AG09309 (cell line): ENCODE measurements at places on chromosomes 7 and 10.

DNA sequence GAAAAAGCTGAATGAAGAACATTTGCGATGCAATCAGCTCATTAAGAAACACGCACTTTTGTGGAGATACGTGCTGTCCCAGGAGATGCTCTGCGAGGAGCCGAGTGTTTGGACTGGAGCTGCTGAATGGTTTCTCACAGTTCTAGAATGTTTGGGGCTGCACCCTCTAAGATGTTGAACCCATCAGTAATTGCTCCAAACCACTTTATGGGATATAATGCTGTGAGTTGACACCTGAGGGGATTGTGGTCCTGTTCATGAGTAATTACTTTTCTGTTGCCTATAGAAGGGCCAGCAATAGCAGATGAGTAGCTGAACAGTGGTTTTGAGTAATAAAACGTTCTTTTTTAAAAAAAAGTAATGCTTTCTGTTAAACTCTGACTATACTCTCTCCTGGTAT lies 63.1 kb downstream of the IKZF1 start:
- no peak for DNase-seq

- no peak for DNase-seq
These were observed 12.3 kb downstream of the NHLRC2 start for GRCh38 chr10:113866551-113867394.

- DNase-seq: no peak
These were observed 152.5 kb upstream of the HDAC9 start for GRCh38 chr7:18343047-18343446.

DNA sequence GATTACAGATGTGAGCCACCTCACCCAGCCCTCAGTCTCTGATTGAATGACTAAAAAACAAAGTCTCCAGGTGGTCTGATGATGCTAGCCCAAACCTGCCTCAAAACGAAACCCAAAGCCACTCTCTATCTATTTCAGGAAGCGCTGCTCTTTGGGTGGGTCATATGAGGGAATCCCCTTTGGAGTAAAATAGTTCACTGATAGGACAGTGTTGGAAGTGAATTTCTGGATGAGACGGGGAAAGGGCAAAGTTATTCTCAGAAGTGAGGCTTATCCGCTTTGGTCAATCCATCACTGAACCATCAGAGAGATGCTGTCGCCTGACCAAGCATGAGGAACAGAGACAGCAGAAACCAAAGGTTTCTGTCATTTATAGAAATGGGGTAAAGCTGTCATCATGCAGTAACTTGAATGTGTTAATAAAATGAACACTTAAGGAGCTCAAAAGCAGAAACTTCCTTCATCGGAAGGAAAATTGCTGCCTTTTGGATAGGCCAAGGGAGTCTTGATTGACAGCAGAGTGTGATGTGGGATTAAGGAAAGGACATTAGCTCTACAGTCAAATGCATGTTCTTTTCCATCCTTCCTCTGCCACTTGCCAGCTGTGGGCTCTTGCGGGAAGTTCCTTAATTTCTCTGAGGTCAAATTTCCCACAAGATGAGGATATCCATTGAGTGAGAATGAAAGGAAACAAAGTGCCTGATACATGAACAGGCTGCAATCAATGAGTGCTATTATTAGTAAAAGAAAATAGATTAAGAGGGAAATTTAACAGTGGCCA lies 64.9 kb upstream of the C1QL3 start:
- DNase-seq: no peak

DNA sequence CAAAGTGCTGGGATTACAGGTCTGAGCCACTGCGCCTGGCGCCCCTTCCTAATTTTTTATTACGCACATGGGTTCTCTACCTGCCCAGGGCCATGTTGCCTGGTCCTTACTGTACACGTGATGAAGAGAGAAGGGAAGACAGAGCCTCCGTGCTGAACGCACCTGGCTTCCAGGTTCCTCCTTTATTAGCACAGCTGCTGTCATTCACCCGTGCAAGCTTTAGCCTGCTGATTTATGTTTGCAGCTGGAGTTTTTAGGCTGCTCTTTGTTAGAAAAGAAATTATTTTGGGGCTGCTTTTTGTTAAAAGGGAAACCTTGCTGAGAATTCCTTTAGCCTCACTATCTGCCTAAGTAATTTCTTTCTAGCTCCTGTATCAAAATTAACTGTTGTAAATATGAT lies 417.0 kb downstream of the CALN1 start:
- DNase-seq: no peak
